ENCODE measurements at places on chromosomes 11 and 22. TPM values are rescaled to one million over a fixed set of nuclear protein-coding genes. Genes with fewer than 3 reads are reported as not detected.

DNA sequence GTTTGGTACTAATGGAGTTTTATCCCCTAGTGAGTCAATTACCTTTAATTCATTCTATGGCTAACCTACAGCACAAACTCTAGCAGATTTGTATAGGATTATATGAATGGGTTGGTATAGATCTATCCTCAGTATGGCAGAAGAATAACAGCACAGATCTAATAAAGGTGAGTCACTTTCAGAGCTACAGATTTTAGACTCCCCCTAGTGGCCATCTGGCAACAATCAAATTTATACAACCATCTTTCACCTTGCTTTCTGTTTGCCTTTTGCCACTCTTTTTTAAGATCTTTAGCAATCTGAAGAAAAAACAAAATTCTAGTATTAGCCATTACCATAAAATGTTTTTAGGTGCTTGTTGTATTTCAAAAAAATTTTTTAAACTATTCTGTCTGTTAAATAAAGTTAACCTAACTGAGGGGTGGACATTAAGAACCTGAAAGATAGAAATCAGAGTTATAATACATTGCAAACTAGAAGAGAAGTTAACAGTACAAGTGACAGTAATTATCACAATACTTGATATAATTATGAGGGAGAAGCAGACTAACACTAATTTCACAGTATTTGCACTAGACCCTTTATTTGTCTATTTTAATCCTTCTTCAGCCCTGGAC lies 25.8 kb downstream of the DDIAS start:
- no peak for DNase-seq

GGT5 gene
- total RNA-seq = 3.7 TPM

DNA sequence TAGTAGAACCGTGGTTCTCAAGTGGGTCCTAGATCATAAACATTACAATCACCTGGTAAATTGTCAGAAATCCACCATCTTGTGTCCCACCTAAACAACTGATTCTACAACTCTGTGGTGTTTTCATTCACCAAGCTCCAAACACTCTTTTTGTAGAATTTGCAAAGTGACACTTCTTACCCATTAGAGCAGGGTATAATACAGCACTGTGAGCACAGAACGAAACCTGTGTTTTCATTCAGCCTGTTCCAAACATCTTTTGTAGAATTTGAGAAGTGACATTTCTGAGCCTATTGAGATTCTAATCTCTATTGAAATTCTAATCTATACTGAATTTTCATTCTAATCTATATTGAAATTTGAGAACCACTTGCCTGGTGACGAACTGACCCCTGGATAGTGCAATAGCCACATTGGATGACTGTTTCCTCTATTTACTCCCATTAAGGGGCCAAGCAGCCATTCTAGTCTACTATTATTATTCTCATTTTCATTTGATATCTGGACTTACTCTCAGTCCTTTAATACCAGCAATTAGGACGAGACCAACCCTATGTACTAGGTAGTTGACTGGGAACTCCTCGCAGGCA lies 616.6 kb downstream of the LRRC4C start:
- no peak for DNase-seq

- no peak for DNase-seq
Observed at GRCh38 chr22:32545801-32546200, 71.2 kb downstream of the FBXO7 start.

DNA sequence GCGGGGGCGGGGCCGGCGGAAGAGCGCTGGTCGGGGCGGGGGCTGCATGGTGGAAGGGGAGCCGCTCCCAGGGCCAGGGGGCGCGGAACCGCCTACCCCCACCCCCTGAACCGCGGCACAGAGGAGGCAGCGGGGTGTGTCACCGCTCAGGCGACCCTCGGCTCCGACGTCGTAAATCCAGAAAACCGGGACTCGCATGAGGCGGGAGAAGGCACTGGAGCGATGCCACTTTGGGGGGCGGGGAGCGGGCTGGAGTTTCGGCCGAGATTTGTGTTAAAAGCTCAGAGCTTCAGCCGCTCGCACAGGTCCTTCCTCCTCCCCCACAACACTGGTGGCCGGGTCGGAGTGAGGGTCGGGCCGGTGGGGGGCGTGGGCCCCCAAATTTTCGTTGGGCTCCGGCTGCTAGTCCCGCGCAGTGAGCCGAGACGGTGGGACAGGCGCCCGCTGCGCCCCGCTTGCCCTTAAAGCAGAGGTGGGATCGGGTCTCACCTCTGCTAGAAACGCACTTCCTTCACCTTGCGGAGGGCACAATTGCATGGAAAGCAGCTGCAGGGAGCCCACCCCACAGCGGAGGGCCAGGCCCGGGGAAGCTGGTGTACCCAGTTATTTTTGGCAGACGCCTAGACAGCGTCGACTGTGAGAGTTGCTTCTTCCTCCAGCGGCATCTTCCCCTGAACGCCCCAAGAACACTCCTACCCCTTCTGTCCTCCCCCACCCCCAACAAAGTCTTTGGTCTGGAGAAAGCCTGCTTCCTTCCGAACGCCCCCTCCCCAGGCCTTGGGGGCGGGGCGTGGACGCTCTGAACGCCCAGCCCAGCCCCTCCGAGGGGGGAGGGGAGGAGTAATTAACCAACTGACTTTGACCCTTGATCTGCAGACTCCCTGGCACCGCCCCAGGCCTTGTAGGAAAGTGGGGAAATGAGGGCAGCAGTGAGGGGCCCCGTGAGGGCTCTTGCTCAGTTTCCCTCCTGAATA lies 1.1 kb downstream of the OVOL1 start:
- peak; percentile 91 for DNase-seq

GRCh38 chr22:31569126-31569525 lies 72.8 kb downstream of the SFI1 start:
- no peak for DNase-seq
